ENCODE measurements at places on chromosomes 6 and 20.

DNA sequence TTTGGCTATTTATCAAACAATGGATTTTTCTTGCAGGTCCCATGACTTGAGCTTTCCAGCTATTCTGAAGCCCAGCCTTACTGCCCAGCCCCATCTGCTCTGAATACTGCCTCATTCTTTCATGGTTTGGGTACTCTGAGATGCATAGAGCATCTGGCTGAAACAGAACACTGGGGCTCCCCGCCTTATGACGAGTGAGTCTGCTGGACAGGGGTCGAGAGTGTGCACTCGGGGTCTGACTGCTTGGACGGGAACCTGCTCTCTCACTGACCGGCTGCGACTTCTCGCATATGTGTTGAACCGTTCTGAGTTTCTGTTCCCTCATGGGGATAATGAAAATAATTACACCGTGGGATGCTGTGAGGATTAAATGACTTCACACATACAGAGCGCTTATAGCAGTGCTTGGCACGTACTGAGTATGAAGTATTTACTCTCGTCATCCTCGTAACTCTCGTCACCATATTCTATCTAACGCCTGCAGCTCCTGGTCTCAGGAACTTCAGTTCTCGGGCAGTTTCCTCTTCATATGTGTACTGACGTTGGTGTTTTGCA lies 59.5 kb upstream of the MPC1 start:
- no peak for DNase-seq

GRCh38 chr6:70753870-70754380 lies 86.2 kb downstream of the SMAP1 start:
- no peak for DNase-seq

- no peak for DNase-seq
Measured at GRCh38 chr20:11270566-11270965, 596.8 kb upstream of the JAG1 start.

- DNase-seq, result no peak
Measured at GRCh38 chr6:12064131-12064530, 52.0 kb downstream of the HIVEP1 start.

DNA sequence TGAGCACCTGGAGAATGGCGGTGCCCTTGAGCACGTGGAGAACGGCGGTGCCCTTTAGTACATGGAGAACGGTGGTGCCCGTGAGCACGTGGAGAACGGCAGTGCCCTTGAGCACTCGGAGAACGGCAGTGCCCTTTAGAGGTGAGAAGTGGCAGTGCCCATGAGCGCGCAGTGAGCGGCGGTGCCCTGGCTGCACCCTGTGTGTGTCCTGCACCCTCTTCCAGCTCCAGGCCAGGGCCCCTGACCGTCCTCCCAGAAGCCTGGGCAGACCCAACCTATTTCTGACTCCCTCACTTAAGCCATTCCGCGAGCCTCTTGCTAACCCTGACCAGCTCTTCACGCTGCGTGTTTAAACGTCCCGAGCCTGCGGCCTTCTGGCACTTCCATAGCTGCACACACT lies 151.3 kb downstream of the DLL1 start:
- no peak for DNase-seq

DNA sequence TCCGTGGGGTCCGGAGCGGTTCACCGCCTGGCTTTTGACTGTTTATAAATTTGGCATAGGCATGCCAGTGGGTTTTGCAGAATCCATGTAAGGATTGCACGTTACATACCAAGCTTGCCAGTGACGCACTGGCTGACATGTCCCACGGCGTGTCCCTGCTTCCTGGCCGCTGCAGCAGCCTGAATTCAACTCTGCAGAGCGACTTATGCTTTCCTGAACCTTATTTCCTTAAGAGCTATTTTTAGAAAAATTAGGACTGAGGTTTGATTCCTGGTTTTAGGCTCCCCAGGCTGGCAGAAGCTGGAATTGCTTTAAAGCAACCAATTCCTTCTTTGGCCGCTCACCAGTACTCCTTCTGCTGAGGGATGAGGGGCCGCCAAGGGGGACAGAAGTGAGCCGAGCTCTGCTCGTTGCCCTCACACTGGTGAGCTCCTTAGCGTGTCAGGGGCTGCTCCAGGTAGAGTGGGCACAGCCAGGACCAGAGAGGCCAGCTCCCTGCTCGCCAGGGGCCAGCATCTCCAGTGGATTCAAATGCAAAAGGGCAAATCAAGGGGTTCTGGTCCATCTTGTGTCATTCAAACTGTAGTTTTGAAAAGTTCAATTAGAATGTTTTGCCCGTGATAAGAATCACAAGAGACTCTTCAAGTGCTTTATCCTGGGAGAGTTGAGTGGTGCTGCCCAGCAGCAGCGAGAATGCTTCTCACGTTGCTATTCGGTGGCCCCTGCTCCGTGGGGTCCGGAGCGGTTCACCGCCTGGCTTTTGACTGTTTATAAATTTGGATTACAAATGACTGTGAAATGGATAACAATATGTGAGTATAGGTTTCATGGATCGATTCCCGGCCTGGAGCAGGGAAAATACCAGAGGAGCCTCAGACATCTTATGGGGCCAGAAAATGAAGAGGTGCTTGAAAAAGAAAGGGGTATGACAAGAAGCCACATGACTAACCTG lies 17.5 kb upstream of the IRF4 start:
- DNase-seq, result no peak

- DNase-seq, result no peak
Measured at GRCh38 chr6:95249175-95249574, 328.2 kb upstream of the MANEA start.

DNA sequence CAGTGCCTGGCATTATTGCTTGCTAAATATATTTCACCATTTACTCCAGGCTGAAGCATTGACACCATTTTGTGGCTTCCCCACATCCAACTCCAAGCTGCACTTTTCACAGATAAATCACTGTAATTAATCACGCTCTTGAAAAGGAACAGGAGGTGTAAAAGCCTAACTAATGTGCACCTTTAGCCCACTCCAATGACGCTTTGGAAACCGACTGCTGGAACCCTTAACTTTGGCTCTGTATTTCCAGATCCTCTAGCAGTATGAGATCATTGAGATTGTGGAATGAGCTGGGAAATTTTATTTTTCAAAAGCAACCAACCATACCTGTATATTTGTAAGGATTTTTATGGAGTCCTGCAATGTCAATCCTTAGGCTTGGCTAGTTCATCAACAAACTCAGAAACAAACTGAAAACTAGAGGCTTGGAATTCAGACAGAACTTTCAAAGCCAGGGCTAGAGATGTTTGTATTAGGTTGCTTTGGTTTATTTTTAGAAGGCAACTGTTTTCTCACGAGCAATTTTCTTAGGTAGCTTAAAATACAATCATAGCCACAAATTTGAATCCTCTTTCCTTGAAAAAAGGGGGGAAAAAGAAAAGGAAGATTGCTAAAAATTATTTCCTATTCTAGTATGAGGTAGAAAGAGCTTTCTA lies 52.8 kb upstream of the UTRN start:
- DNase-seq, result no peak

DNA sequence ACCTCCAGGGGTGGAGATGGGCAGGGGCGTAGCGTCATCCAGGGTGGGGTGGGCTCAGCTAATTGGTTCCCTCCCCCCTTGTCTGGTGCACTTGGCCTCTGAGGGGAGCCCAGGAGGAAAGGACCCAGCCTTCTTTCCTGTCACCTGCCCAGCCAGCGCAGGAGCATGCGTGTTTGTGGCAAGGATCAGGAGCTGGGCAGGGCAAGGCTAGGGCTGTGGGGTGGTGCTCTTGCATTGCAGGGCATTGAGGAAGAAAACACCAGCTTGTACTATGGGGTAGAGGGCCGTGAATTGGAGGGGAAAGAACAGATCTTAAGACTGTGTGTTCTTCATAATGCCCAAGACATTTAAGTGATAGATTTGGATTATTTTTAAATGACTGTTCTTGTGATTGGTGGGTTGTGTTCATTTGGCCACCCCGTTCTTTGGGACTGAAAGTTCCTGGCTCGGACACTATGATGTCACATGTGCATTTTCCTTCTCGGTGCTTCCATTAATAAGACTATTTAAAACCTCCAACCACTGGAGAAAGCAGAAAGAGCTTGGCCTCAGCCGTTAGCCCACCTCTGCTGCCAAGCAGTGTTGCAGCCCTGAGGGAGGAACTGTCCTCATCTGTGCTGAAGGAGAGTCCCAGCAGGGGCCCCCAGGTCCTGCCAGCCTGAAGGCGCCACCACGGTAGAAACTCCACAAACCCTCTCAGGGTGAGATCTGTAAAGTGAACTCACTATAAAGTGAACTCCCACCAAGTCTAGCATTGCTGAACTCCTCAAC lies 136.2 kb upstream of the INSM1 start:
- DNase-seq, result no peak

- DNase-seq, result no peak
Measured at GRCh38 chr20:35055445-35056276, 36.9 kb downstream of the TRPC4AP start.

GRCh38 chr6:42001506-42001905 lies 48.8 kb upstream of the TAF8 start:
- no peak for DNase-seq

- DNase-seq, result no peak
Measured at GRCh38 chr20:676967-677366, 1.4 kb upstream of the SCRT2 start.

Data from stimulated activated CD4-positive, alpha-beta T cell treated with anti-CD3 and anti-CD28 coated beads, Interleukin-1b, Interleukin-23, amount 100 ng/mL, for 24 hours (primary cell).